ENCODE measurements at places on chromosomes 3 and 15. TPM values are rescaled to one million over a fixed set of nuclear protein-coding genes. Genes with fewer than 3 reads are reported as not detected.

Gene GABRR3
- total RNA-seq, result not detected

Gene PCSK6
- 6.7 TPM for total RNA-seq

Gene IL17RB
- not detected for total RNA-seq

Gene CCK
- not detected for total RNA-seq

Gene GOLGA8K
- 1.9 TPM for total RNA-seq

Gene CADPS
- not detected for total RNA-seq

Gene ATP2B2
- total RNA-seq, result not detected

Gene PIF1
- total RNA-seq, result 0.52 TPM

Gene MYO5C
- 0.19 TPM for total RNA-seq

Gene SLC28A2
- not detected for total RNA-seq

Gene DUOX1
- not detected for total RNA-seq

Gene SERINC4
- total RNA-seq, result 0.23 TPM

Gene HYAL1
- total RNA-seq, result 0.16 TPM

Gene ACTL6A
- 65.0 TPM for total RNA-seq

Gene MUC13
- total RNA-seq, result not detected

Gene TP63
- total RNA-seq, result not detected

Gene PLA2G4F
- total RNA-seq, result not detected

Gene SPTBN5
- total RNA-seq, result 0.96 TPM

Measured in naive thymus-derived CD8-positive, alpha-beta T cell (primary cell).